ENCODE measurements at places on chromosomes 12 and 14.

DNA sequence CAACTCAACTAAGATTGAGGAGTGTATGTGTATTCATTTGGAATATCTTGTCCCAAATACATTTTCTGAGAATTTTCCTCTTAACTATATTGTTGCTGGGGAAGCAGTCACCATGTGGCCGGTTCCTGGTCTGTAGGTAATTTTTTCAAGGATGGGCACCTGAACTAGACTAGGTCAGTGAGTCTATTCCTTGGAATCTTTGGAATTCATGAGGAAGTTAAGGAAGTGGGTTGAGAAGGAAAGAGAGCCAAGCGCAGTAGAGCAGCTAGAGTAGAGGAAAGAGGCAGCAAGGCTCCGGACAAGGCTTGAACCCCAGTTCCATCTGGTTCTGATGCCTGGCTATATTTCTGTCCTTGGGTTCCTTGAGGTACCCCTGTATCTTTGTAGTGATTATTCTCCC, 183.7 kb downstream of the DACT1 start:
- no peak for DNase-seq

- DNase-seq, result no peak
These were observed 9.7 kb downstream of the MMAB start for GRCh38 chr12:109563291-109564284.

DNA sequence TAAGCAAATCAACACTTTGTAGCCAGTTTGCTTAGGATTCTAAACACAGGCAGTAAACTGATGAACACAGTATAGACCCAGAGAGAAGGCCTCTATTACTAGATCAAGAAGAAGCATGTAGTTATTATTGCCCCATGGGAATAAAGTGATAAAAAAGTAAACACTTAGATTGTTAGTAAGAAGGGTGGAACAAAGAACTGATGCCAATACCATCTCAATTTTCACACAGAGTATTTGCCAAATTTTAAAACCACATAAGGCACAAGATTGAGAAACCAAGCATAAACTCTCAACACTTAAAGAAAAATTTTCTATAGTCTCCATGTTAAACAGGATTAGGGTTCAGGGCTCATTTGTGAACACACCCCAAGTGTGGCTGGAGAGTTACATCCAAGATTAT, 77.0 kb upstream of the SYT1 start:
- no peak for DNase-seq

DNA sequence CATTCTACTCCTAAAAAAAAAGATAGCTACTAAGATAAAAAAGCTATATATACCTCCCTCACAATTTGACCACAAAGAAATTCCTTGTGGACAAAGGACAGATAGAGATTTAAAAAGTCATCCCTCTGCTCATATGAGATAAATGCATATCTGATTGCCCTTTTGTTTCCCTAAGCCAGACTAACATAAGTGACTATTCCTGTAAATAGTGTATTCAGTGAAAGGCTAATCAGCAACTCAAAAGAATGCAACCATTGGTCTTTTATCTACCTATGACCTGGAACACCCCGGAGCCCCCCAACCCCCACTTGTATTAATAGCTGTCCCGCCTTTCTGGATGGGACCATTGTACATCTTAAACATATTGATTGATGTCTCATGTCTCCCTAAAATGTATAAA, 6.3 kb upstream of the TMPO start:
- DNase-seq, result no peak

DNA sequence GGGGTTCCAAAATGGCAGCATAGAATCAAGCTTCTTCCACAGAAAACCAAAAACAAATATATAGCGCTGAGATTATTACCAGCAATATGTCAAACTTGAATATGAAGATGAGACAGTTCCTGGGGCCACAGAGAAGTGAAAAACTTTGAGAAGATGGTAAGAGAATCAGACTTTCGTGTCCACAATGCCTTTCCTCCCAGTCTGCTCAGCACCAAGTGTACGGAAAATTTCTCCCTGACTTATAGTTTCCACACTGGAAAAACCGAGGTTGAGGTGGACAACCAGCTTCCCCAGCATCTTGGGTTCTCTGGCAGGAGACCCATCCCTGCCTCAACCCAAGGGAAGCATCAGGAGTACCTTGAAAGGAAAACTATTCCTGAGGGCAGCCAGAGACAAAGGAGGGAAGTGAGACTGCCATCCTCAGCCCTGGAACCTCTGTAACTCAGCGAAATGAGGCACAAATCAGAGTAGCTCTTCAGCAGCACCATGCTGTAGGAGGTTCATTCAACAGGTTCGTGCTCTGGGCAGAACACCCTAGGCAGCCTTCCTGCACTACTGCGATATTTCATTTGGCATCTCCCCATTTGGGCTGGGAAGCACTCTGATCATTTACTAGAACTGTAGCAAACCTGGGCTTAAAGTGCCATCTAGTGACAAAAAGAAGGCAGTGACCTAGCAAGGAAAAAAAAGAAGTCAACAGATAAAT, 52.4 kb upstream of the CAPRIN2 start:
- no peak for DNase-seq

GRCh38 chr14:59785629-59786028, 84.9 kb downstream of the RTN1 start:
- no peak for DNase-seq

DNA sequence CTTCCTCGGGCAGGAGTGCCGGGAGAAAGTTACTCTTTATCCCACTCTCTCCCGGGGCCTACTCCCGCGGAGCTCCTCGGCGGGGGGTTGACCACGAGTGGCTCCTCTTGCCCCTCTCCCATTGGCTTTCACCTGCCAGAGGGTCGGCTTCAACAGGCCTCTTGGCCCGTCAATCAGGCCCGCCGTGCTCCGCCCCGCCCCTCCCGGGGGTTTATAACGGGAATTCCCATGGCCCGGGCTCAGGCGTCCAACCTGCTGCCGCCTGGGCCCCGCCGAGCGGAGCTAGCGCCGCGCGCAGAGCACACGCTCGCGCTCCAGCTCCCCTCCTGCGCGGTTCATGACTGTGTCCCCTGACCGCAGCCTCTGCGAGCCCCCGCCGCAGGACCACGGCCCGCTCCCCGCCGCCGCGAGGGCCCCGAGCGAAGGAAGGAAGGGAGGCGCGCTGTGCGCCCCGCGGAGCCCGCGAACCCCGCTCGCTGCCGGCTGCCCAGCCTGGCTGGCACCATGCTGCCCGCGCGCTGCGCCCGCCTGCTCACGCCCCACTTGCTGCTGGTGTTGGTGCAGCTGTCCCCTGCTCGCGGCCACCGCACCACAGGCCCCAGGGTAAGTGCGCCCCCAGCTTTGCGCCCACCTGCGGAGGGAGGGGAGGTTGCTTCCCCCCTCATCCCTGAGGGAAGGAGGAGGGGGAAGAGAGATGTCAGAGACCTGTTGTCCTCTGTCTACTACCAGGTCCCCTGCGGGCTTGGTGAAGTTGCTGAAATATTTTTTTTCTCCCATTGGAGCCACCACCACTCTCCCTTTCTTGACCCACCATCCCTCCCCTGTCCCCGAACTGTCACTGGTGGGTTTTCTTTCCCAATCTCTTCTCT, at the start of gene SMOC1:
SMOC1 (plus strand) TSS at position 242 of the 869 bp plus-strand sequence; CDS start at position 505, 263 bp downstream.
- DNase-seq, result no peak

GRCh38 chr12:120468821-120469449, 613 bp downstream of the SRSF9 start:
- peak; percentile 53 for DNase-seq

GRCh38 chr12:57579011-57579410, 12.0 kb upstream of the PIP4K2C start:
- no peak for DNase-seq

- no peak for DNase-seq
These were observed 228.6 kb upstream of the E2F7 start for GRCh38 chr12:77294016-77294415.

DNA sequence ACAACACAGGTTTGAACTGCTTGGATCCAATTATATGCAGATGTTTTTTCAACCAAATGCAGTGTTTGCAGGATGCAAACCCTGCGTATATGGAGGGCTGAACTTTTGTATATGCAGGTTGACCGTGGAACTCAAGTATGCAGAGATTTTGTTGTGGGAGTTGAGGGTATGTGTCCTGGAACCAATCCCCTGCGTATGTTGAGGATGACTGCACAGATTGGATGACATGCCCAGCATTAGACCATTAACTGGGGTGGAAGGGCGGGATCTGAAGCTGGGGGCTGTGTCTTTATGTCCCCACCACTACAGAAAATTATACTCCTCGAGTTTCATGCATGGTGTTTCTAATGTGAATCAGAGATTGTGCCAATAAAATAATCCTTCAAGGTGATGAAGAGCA, 162.2 kb upstream of the RMST start:
- no peak for DNase-seq

GRCh38 chr14:104574536-104574935, 5.0 kb upstream of the C14orf180 start:
- DNase-seq, result no peak

- no peak for DNase-seq
These were observed 23.6 kb upstream of the TMEM132D start for GRCh38 chr12:129927316-129927900.

GRCh38 chr12:124694250-124694649, 126.8 kb upstream of the NCOR2 start:
- peak; percentile 25 for DNase-seq

GRCh38 chr14:96118391-96118790, 79.2 kb downstream of the C14orf132 start:
- no peak for DNase-seq

DNA sequence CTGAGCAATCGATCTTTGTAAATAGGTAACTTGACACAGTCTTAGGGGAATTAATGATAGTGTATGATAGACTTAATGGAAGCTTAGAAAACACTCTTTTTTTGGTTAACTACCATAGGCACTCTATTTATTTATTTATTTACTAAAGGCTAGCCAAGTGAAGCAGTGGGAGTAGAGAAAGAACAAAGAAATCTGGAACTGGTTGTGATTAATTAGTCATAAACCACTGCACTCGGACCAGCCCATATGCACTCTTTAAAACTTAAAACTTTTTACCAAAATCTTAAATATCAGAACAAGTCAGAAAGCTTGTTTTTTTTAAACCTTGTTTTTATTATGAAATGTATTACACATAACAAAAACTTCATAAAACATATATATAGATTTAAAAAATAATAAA, 49.5 kb upstream of the SRP54 start:
- DNase-seq, result no peak

- DNase-seq, result no peak
These were observed 30.7 kb downstream of the SSPN start for GRCh38 chr12:26226122-26226521.

DNA sequence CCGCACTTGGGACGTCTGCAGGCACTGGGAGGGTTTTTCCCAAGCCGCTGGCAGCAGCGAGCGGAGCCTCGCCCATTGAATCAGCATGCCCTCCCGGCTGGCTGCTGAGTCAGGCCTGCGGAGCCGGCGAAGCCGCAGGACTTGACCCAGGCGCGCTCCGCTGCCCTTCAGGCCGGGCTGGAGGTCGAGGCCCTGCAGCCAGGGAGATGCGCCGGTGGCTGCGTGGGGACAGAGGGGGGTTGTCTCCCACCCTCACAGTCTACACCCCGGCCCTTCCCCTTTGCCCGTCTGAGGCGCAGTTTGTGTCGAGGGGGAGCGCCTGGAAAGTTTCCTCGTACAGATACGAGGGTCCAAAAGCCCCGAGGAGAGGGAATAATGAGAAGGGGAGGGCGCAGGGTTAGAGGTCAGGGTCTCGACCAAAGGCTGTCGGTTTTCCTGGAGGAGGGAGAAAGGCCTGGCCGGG, 759 bp upstream of the KLC1 start:
- no peak for DNase-seq

GRCh38 chr12:45284096-45284901, 68.4 kb downstream of the ANO6 start:
- no peak for DNase-seq

- DNase-seq, result no peak
These were observed 5.7 kb upstream of the DNAAF2 start for GRCh38 chr14:49640540-49641417.

GRCh38 chr12:48105321-48105866, 485 bp downstream of the SENP1 start:
- peak; percentile 49 for DNase-seq

DNA sequence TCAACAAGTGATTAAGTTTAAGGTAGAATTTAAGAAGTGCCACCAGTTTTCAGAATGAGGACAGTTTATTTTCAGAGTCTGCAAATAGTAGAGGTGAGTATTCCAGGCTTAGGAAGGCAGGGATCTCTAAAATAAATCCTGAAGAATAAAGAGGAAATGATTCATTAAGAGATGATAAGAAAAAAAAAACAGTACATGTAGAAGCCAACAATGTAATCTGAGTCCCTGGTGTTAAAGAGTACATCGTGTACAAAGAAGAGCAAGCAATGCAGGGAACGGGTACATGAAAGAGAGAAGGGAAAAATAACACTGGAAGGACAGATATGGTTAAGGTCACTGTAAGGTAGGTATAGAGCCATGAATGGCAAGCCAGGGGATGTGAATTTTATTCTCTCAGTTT, 95.2 kb upstream of the FOXG1 start:
- DNase-seq, result no peak

- DNase-seq, result no peak
These were observed 172.7 kb upstream of the C14orf180 start for GRCh38 chr14:104406831-104407230.

DNA sequence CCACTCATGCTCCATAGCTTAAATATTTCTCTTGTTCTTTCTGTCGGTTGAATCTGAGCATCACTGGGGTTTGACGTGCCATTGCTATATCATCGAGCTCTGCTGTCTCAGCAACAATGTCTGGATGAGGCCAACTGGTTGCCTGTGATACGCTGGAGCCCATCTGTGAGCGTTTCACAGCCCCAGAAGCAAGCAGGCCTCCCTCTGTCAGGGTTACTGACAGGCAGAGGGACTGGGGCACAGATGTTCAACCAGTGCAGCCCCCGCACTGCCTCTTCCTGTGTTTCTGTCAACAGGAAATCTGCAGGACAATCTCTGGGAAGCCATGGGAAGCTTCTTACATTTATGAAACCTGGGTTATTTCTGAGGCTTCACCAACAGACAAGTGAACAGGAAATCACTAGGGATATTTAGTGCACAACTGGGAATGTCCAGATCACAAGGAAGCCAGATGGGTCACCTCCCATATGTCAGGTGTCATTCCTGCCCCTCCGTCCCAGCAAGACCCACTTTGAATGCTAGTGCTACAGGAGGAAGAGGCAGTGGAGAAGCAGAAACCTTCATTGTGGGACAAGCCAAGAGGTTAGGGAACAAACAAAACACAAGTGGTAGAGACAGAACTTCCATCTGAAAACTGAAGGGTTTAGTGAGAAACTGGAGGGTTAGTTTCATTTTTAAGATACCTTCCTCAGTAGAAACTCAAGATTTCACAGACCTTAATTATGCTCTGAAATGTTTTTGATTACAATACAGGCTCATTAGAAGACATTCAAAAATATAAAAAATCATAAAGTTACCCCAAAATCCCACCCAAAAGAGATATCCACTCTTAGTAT, 24.1 kb downstream of the DMAC2L start:
- no peak for DNase-seq

GRCh38 chr14:89678768-89679167, 261.7 kb upstream of the FOXN3 start:
- no peak for DNase-seq

GRCh38 chr14:72965249-72965648, 39.0 kb downstream of the DCAF4 start:
- no peak for DNase-seq

DNA sequence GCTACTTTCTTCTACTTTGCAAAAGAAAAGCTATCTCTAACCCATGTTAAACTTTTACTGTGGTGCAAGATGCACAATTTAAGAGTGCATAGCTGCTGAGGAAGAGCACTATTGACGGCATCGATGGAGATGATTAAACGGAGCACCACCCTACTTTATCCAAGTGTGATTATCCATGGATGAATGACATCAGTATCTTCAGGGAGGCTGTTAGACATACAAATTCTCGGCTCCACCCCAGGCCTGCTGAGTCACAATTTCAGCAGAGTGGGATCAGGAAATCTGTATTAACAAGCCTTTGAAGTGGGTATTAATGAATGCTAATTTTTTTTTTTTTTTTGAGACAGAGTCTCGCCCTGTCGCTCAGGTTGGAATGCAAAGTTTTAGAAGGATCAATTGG, 16.2 kb downstream of the SLC2A14 start:
- no peak for DNase-seq
